ENCODE measurements at places on chromosomes 1 and 21.

DNA sequence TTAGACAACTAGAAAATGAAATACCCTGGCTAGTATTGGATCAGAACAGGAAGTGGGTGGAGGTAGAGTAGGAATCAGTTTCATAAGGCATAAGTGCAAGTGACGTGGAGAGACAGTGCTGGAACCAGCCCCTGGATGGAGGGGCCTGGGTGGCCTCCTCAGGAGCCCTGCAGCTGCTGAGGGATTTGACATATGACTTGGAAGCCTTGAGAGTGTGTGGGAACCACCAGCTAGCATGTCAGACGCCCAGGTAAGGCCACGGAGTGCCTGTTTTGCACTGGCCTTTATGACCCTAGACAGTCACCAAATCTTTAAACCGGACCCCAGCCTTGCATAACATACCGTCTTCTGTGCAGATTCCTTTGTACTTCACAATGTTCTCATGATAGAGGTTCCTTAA, 94.4 kb downstream of the RAVER2 start:
- no peak for DNase-seq

GRCh38 chr1:89309828-89310227, 37.2 kb upstream of the GBP5 start:
- no peak for DNase-seq

DNA sequence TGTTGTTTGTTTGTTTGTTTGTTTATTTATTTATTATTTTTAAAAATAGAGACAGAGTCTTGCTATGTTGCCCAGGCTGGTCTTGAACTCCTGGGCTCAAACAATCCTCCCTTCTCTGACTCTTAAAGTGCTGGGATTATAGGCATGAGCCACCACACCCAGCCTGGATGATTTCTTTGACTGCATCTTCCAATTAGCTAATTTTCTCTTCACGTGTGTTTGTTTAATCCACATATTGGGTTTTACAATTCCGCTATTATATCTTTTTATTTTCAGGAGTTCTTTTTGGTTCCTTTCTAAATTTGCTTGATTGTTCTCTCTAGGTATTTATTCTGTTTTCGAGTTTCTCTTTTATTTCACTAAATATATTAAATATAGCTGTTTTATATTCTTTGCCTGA, 19.8 kb downstream of the SH3BGR start:
- DNase-seq: no peak

GRCh38 chr1:116194568-116194967, 83.4 kb downstream of the MAB21L3 start:
- no peak for DNase-seq

DNA sequence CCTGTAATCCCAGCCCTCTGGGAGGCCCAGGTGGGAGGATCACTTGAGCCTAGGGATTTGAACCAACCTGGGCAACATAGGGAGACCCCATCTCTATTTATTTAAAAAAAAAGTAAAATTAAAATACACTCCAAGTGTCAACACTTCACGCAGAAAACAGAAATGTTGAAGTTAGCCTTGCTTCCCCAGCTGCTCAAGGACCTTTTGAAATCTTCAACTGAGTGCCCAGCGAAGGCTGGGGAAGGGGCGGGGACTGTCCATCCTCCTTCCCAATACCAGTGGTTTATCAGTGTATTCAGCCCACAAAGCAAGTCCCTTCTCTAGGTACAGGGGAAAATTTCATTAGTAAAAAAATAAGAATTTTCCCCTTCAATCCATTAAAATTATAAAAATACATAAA, 2.2 kb upstream of the DNAJC28 start:
- no peak for DNase-seq

DNA sequence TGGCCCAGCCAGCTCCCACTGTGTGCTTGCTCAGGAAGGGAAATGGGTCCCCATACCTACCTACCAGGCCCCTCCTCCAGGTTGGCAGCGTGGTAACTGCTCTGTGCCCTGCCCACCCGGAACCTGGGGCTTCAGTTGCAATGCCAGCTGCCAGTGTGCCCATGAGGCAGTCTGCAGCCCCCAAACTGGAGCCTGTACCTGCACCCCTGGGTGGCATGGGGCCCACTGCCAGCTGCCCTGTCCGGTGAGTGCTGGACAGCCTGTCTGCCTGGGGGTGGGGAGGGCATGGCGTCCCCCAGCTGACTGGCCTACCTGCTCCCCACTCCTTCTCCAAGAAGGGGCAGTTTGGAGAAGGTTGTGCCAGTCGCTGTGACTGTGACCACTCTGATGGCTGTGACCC, 10.8 kb upstream of the LRRC71 start:
- DNase-seq: no peak

DNA sequence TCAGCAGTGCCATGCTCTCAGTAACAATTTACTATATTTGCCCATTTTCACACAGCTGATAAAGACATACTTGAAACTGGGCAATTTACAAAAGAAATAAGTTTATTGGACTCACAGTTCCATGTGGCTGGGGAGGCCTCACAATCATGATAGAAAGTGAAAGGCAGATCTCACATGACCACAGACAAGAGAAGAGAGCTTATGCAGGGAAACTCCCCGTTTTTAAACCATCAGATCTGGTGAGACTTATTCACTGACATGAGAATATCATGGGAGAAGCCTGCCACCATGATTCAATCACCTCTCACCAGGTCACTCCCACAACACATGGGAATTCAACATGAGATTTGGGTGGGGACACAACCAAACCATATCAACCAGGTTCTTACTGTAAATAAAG, 112.1 kb upstream of the C1orf87 start:
- no peak for DNase-seq

DNA sequence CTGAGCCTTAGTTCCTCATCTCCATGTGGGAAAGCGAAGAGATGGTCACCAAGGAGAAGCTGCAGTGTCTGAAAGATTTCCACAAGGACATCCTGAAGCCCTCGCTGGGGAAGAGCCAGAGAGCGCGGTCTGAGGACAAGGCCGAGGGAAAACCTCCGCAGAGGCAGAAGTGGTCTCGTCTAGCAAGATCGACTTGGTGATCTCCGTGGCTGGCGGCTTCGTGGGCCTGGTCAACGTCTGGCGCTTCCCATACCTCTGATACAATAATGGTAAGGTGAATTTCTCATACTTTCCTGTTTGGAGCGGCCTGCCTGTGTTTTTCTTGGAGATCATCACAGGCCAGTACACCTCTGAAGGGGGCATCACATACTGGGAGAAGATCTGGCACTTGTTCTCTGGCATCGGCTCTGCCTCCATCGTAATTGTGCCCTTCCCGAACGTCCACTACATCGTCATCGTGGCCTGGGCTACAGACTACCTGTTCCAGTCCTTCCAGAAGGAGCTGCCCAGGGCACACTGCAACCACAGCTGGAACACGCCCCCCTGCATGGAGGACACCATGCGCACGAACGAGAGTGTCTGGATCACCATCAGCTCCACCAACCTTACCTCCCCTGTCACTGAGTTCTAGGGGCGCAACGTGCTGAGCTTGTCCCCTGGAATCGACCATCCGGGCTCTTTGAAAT, 841.1 kb upstream of the TMPRSS15 start:
- no peak for DNase-seq

- DNase-seq: peak; percentile 34
Measured at GRCh38 chr1:176949033-176949662, 215.4 kb downstream of the ASTN1 start.

- DNase-seq: no peak
Measured at GRCh38 chr1:9746651-9747050, 77.1 kb downstream of the CLSTN1 start.

GRCh38 chr1:89804642-89805237, 16.1 kb upstream of the LRRC8D start:
- peak; percentile 88 for DNase-seq

DNA sequence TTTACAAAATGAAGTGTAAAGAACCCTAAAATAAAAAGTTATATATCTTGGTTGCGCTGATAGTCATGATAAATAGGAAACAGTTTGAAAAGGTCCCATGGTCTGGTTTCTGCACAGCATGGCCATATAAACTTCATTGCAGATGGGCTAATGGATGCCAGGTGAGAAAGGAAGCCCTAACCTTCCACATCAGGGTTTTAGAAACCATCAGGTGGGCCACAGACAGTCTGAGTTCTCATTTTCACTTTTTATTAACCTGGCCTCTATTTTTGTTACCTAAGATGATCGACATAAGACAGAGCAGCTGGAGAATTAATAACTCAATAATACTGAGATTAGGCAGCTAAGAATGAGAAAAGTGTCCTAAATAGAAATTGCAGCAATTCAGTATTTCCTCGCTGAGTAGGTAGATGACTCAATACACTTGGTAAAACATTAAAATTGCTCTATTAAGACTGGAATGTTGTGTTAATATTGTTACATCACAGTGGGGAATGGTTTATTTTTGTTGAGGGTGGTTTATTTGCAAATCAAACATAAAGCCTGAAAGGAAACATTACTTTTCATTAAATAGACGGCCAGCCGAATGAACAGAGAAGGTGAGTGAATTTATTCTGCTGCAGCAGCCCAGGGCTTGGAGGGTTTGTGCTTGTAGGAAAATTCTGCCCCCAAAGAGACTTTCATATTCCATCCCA, 21.1 kb downstream of the C1orf21 start:
- DNase-seq: no peak

DNA sequence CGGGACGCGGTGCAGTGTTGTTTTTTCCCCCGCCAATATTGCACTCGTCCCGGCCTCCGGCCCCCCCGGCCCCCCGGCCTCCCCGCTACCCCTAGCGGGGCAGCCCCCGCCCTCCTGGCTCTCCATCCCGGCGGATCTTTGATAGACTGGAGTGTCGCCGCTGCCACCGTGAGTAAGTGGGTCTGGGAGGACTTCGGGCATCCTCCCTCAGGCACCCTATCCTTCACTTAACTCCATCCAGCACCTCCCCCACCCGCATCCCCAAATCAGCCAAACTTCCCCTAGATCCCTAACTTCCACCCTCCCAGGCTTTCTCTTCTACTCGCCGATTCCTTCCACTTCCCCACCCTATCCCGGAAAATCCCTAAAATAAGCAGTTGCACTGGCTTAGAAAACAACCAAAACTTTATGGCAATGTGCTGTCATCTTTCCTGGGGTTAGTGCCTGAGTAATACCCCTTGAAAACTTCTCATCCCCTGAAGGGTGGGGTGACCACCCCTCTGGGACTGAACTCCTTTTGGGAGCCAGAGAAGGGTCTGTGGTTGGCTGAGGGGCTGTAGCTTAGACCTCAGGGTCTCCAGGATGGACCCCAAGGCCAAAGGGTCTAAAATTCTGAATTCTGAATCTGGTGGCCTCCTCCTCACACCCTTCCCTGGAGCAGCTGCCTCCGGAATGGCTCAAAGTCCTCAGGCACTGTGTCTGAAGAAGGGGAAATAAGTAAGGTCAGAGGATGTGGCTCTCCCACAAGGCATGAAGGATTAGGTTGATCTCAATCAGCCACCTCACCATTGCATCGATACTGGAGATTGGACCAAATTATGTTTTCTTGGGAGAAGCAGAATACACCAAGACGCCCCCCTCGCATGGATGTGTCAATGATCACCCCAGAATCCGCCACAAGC, 12.2 kb downstream of the THBS3 start:
- DNase-seq: peak; percentile 38

GRCh38 chr1:212225871-212226302, 59.3 kb upstream of the PPP2R5A start:
- peak; percentile 48 for DNase-seq

DNA sequence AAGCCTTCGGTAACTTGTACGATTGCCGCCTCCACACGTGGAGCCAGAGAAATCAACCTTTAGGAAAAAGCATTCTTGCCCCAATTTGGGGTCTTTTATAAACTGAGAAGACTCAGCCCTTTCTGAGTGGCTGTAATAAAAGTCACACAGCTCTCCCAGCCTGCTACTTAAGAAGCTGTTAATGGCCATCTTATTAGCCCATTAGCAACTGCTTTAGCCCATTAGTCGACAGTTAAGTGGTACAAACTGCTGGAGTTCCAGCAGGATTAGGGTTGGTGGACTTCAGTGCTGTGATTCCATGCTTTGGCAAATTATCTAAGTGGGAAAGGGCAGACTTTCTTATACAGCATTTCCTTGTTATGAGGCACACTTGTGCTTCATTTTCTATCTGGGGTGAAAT, 461.3 kb downstream of the RPS6KC1 start:
- DNase-seq: no peak

DNA sequence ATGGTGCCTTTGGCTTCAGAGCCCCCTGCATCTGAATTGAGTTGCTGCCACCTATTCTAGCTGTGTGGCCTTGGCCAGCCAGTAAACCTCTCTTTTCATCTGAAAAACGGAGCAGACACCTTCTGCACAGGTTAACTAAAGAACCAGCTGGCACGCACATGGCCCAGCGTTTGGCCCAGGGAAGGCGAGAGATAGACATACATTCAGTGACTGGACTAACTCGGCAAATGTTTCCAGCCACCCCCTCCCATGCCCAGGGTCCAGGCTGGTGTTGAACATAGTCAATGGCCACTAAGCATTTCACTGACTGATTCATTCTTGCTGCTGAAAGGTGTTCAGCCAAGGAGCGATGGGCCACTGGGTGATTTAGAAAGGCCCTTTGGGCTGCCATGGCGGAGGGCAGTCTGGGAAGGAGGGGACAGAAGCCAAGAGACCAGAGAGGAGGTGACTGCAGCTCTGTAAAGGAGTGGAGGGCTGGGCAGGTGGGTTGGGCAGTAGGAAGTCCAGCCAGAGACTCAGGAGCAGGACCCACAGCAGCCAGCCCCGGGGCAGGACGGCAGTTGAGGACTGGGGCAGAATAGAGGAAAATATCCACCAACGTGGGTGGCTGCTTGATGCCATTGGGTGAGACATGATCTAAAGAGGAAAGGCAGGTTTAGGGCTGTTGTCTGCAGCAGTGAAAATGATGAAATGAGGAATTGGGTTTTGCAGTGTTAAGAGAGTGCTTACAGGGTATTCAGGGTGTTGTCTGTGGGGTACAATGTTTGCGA, 184.3 kb downstream of the HIVEP3 start:
- DNase-seq: no peak

DNA sequence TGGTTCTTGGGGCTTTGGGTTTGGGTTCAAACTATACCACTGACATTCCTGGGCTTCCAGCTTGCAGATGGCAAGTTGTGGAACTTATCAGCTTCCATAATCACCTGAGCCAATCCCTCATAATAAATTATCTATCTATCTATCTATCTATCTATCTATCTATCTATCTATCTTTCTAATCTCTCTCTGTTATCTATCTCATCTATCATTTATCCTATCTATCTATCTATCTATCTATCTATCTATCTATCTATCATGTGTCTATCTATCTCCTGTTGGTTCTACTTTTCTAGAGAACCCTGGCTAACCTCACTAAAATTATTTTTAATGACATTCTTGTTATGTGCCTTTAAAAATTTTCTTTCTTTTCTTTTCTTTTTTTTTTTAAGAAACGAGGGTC, 35.8 kb upstream of the AKT3 start:
- DNase-seq: no peak

DNA sequence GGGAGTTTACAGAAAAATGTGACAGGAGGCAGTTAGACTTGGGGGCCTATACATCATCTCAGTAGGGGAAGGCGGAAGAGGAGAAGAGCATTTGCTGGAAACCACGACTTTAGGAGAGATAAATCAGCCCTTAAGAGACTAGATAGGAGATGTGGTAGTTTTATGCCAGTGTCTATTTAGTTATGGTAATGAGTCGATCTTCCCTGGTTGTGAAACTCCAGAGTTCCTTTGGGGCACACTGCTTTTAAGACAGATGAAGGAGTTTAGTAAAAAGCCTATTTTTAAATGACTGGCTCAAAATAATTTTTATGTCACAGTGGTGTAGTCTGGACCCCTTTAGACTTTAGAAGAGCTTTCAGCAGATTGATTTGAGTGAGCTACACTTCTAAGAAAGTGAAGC, 7.8 kb downstream of the PGM1 start:
- no peak for DNase-seq

- no peak for DNase-seq
Measured at GRCh38 chr1:109027841-109028240, 14.1 kb downstream of the WDR47 start.

All from thyroid gland (tissue), 4 donors.